Occipital lobe (tissue), 3 donors: ENCODE measurements at places on chromosomes 7 and 10. TPM values are rescaled to one million over a fixed set of nuclear protein-coding genes. Genes with fewer than 3 reads are reported as not detected.

Gene FBXL13
- total RNA-seq = 5.0 TPM

Gene PDGFA
- 32.4 TPM for total RNA-seq

Gene GJD4
- total RNA-seq = not detected

Gene SKIDA1
- 9.4 TPM for total RNA-seq

Gene MMD2
- total RNA-seq = 0.94 TPM

Gene TMEM229A
- total RNA-seq = 1.7 TPM

Gene HABP2
- total RNA-seq = 0.31 TPM
